Kidney tubule cell (primary cell): ENCODE measurements at places on chromosomes 1 and 21.

- DNase-seq, result no peak
These were observed 40.8 kb downstream of the SLC37A1 start for GRCh38 chr21:42554251-42554961.

DNA sequence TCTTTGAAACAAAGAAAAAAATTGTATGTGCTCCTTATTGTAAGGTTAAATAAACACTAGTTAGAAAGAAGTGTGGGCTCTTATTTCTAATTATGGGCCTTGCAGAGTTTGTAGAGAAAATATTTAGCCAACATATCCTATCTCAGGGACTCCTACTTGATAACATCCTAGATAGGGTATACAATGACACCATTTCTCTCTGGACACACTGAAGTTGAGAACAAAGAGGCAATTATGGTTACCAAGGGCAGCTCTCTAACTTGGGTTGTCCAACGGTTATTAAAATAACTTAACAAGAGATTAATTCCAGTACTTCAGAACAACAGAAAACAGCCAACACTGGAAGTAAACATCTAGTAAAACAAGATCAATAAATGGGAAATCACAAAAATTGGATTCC lies 69.0 kb upstream of the ZC3H11B start:
- DNase-seq, result no peak

GRCh38 chr1:206143537-206144172 lies 26.5 kb upstream of the AVPR1B start:
- no peak for DNase-seq

GRCh38 chr1:31476891-31477846 lies 64.2 kb downstream of the SERINC2 start:
- DNase-seq, result peak; percentile 63

- no peak for DNase-seq
These were observed 150.8 kb upstream of the C1orf105 start for GRCh38 chr1:172269644-172270043.
